ENCODE measurements at places on chromosomes 5 and 9.

- no peak for DNase-seq
Observed at GRCh38 chr5:151036556-151036955, 16.2 kb downstream of the GPX3 start.

GRCh38 chr5:16926417-16926816 lies 9.7 kb downstream of the MYO10 start:
- DNase-seq: no peak

- DNase-seq: no peak
Observed at GRCh38 chr5:57439601-57440000, 43.0 kb downstream of the ACTBL2 start.

- DNase-seq: no peak
Observed at GRCh38 chr5:115494570-115495289, 49.8 kb downstream of the FEM1C start.

GRCh38 chr5:141695627-141696215 lies 13.7 kb upstream of the ARAP3 start:
- no peak for DNase-seq

DNA sequence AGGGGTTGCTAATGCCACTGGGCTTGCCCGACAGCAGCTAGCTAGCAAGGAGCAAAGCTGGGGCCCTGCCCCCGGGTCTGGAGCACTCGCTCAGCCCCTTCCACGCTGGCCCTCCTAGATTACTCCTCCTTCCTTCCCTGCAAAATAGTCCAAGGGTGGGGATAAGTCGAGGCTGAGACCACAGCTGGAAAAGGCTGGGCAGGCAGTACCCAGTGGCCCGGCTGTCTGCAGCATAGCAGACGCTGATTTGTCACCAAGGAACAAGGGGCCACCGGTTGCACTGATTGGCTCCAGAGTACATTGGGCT lies 73.9 kb downstream of the ADAMTS2 start:
- no peak for DNase-seq

DNA sequence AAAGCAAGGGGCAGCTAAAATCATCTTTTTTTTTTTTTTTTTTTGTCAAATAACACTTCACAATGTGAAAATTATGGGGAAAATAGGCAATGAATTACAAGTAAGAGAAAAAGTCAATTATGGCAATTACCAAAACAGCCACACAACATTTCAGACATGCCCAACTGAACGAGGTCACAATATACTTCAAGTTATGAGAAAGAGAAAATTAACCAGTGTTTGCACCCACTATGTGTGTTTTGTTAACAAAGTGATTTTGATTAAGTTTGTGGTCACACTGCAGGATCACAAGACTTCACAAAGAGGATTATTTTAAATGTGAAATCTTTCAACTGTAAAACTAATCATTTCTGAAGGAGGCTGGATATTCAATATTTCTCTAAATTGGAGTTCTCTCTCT lies 1032.8 kb upstream of the DMAC1 start:
- DNase-seq: no peak

DNA sequence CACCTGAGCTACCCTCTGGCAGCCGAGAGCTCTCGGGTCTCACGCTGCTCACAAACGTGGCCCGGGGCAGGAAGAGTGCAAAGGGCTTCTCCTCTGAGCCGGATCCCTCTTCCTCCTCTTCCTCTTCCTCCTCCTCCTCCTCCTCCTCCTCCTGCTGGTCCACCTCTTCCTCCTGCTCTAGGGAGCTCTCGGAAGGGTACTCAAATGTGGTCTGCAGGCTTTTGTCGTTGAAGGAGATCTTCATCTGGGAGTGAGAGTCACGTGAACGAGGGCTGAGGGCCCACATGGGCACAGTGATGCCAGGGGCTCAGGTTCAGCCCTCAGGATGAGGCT lies 3.9 kb downstream of the SSNA1 start:
- no peak for DNase-seq

- no peak for DNase-seq
Observed at GRCh38 chr9:72132052-72132451, 17.2 kb upstream of the GDA start.

DNA sequence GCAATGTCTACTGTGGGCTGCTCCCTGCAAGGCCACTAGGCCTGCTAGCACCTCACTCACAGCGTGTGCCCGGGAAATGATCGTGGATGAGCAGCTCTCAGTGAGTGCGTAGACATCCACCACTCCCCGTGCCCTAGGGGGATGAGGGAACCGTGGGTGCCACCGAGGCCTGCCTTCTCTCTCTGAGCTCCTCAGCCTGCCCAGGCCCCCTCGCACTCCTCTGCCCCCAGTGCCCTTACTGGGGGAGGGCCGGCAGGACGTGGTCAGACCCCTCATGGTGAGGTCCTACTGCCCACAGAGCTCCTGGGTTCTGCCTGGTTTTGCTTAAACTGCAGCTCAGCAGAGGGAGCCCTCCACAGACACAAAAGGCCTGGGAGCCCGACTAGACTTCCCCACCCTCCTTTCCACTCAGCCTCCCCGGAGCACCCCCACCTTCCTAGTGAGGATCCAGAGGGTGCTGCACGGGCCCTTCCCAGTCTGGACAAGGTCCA lies 220.0 kb downstream of the CACNA1B start:
- peak; percentile 55 for DNase-seq

DNA sequence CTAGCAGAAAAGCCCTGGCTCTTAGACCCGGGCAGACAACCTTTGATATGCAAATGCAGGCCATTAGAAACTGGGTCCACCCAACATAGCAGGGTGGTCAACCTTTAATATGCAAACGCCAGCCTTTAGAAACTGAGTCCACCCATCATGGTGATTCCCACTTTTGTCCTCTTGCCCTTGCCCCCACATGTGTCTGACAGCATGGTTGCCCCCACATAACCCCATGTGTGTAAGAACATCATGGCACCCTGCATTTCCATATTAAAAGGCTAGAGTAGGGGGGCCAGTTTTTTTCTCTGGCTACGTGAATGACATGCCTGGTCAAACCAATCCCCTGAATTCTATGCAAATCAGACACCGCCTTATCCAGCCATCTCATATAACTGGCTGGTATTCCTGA lies 273.2 kb upstream of the PRDM9 start:
- DNase-seq: no peak

GRCh38 chr5:10649666-10650380 lies 86.0 kb downstream of the ANKRD33B start:
- DNase-seq: no peak

DNA sequence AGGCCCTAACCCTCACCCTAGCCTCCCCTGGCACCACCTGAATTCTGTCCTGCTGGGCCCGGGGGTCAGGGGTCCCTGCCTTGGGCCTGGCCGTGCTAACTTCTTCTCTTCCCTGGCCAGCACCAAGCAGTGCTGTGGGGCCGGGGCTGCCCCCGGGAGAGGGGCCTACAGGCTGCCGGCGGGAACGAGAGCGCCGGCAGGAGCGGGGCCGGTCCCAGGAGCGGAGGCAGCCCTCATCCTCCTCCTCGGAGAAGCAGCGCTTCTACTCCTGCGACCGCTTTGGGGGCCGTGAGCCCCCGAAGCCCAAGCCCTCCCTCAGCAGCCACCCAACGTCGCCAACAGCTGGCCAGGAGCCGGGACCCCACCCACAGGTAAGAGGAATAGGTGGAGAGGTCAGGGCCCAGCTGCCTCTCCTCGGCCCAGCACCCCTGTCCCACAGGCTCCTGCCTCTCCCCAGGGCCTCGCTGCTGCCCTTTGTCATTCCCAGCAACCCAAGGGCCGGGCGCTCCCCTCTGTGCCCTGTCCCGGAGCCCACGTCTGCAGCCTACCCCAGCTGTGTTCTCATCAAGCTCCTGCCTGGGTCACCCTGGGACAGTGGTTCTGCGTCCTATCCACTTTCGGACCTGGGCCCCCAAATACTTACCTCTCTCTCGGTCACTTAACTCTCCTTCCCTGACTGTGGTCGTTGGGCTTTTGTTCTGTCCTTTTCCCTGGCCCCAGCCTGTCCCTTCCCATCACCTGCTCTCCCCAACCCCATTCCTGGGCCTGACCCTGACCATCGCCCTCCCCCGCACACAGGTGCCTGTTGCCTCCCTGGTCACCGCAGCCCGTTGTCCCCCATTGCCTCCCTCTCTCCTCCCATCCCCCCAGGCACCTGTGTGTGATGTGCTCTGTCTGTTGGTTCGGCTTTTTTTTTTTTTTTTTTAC lies 243.2 kb downstream of the CACNA1B start:
- no peak for DNase-seq

GRCh38 chr5:168165221-168165914 lies 126.1 kb upstream of the WWC1 start:
- no peak for DNase-seq

DNA sequence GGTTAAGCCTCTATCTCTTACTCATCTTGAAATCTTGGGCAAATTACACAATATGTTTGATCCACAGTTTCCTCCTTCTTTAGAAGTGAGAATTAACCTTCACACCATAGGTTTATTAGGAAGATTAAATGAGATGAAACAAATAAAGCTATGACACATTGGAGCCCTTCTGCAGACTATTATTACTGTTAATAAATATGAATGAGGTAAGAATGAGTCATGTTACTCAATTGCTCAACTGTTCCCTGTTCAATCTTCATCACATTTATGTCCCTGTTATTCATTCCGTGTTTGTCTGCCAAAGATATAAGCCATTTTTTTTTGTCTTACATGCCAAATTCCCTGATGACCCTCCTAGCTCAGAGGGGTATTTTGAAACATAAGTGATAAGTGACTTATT lies 52.1 kb upstream of the PAPPA start:
- no peak for DNase-seq

- no peak for DNase-seq
Observed at GRCh38 chr9:16217943-16218701, 652.3 kb downstream of the BNC2 start.

DNA sequence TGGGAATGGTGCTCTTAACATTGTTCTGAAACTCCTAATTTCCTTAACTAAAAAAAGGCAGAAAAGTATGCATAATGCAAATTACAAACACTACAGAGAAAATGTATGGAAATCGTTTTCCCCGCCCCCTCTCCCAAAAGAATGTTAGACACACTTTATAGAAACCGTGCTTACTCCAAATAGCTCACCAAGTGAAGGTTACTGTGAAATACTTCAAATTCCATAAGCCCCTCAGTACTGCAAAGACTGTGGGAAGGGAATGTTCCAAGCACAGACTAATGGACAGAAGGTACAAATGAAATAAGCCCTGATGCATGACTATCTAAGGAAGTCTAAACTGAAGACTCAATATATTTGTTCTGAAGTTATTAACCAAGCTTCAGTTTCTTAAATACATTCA lies 12.5 kb downstream of the MAPKAP1 start:
- no peak for DNase-seq

- DNase-seq: no peak
Observed at GRCh38 chr5:9865574-9865973, 235.4 kb upstream of the TAS2R1 start.

DNA sequence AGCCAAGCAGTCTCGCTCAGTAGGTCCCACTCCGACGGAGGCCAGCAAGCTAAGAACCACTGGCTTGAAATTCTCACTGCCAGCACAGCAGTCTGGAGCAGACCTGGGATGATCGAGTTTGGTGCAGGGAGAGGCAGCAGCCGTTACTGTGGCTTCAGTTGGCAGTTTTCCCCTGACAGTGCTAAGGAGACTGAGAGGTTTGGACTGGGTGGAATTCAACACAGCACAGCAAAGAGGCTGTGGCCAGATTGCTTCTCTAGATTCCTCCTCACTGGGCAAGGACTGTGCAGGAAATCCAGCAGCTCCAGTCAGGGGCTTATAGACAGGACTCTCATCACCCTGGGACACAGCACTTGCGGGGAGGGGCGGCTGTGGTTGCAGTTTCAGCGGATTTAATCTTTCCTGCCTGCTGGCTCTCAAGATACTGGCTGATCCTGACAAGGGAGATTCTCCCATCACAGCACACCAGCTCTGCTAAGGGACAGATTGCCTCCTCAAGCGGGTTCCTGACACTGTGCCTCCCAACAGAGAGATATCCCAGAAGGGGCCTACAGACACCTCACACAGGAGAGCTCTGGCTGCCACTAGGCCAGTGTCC lies 122.1 kb downstream of the YIPF5 start:
- no peak for DNase-seq

GRCh38 chr5:107516452-107517184 lies 154.1 kb downstream of the EFNA5 start:
- DNase-seq: no peak

DNA sequence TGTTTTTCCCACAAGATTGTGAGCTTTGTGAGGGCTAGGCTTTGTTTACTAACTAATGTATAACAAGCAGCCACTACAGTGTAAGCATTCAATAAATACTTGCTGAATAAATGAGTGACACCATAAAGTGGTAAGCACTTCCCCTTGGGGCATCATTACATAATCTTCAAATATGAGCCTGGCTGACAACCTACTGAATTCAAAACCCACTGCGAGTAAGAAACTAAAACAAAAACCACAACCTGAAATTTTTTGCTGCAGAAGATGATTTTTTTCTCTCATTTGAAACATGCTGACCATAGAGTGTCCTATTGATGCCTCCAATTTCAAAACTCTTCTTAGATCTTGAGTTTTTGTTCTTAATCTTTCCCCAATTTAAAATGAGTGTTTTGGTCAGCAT lies 331.3 kb upstream of the CCNG1 start:
- no peak for DNase-seq

DNA sequence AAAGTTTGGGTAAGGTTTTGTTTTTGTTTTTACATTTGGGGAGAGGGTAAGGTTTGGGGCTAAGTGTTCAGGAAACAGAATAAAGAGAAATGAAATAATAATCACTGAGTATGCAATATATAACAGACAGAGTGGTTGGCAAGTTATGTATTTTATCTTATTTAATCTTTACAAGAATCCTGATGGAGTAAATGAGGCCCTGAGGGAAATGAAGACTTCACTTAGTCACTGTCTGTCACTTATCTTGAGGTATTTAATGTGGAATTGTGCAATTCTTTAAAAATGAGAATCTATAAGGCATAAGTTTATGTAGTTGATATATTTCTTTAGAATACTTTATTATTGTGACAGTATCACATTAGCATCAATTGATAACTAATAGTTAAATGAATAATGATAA lies 48.1 kb downstream of the TEK start:
- no peak for DNase-seq

- DNase-seq: no peak
Observed at GRCh38 chr9:97806721-97807120, 46.3 kb upstream of the FOXE1 start.

GRCh38 chr5:61918611-61919010 lies 387.4 kb upstream of the KIF2A start:
- no peak for DNase-seq

- DNase-seq: no peak
Observed at GRCh38 chr9:33263131-33264002, 1.1 kb downstream of the BAG1 start.

DNA sequence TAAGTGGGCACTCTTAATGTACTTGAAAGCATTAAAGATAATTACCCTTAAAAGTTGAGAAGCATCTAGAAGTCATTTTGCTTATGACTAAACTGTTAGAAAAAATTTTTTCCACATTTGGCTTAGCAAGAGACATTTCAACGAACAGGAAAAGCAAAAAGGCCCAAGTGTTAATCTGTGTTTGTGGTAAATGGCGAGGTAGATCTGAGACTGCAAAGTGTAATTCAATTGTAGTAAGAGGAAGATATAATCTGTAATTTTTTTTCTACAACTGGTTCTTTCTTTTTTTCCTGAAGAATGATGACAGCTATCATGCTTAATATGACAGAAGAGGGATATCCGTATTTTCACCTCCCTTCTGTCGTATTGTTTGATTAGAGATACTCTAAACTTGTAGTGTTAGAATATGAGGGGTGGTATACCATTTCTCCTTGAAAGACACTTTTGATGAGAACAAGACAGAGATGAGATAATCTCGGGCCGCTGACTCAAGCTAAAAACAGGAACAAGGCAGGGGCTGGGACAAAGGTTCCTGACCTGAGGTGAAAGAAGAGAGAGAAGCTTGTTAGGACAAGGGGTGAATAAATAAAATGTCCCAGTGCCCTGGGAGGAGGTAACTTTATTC lies 459.3 kb upstream of the ZNF608 start:
- DNase-seq: no peak

GRCh38 chr5:126124706-126125345 lies 298.4 kb upstream of the GRAMD2B start:
- no peak for DNase-seq

Measured in activated effector memory CD4-positive, alpha-beta T cell treated with anti-CD3 and anti-CD28 coated beads, Interleukin-2, amount 50 U/mL, for 16 hours (primary cell).